ENCODE measurements at places on chromosomes 7 and 10.
A peak's percentile ranks its signal among the peaks of the same experiment; 100 is the strongest.

DNA sequence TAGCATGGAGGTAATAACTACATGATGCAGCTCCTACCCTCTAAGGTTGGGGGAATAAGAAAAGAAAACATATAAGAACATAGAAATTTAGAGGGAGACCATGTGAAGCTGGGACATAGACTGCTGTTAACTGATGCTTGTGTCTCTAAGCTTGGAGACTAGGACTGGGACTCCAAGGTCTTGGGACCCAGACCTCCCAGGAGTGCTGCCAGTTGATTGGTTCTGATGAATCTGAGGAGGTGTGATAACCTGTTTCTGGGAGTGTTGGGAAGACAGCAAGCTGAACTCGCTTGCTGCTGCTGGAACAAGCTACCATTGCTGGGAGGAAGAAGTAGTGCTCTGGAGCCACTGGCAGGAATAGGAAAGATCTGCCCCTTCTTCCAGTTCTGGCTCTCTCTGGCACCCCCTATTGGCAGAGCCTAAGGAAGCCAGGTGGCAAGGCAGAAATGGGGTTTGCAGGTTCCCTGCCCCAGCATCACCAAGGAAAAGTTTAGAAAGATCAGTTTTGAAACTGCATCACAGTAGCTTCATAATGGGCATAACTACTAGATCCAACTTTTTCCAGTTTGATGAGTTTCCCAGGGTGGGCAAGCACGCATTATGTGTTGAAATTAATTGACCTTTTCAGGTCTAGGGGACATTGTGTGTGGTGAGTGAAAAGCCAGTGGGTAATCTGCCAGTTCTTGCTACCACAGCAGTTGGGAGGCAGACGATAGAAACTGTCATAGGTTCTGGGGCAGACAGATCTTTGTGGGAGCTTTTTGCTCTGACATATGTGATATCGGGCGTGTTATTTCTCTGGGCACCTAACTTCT, 140.7 kb downstream of the SND1 start:
- DNase-seq = no peak

GRCh38 chr7:16891338-16891737, 9.6 kb upstream of the AGR3 start:
- peak; percentile 55 for DNase-seq

GRCh38 chr7:154568346-154568745, 434.6 kb downstream of the PAXIP1 start:
- DNase-seq = no peak

- DNase-seq = no peak
Measured at GRCh38 chr7:16734148-16734726, 19.3 kb upstream of the TSPAN13 start.

GRCh38 chr7:141157138-141157765, 83.4 kb downstream of the TMEM178B start:
- no peak for DNase-seq

DNA sequence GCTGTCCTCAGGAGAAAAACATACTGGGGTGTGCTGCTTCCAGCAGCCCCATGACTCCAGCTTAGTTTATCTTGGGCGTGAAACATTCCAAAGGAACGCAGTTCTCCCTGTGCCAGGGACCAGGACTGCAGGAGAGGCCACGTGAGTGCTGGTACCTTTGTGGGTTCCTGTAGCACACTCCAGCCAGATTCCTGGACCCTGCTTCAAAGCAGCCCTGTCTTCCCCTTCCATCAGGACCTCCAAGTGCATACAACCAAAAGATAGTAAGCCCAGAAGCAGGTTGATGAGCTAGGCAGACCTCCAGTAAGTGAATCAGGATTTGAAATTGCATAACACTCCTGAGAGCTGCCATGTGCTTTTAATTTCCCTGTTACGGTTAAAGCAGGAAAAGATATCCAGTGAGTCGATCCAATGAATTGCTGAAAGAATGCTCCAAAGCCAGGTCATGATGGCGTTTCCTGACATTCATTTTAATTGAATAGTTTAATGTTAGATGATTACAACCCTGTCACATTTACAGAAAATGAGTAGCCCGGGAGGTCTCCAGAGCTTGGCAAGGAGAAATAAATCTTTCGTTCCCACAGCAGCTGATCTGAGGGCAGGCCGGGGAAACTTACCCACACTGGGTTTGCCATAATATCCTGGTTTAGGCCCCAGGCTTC, 38.9 kb upstream of the CPXM2 start:
- DNase-seq = no peak

DNA sequence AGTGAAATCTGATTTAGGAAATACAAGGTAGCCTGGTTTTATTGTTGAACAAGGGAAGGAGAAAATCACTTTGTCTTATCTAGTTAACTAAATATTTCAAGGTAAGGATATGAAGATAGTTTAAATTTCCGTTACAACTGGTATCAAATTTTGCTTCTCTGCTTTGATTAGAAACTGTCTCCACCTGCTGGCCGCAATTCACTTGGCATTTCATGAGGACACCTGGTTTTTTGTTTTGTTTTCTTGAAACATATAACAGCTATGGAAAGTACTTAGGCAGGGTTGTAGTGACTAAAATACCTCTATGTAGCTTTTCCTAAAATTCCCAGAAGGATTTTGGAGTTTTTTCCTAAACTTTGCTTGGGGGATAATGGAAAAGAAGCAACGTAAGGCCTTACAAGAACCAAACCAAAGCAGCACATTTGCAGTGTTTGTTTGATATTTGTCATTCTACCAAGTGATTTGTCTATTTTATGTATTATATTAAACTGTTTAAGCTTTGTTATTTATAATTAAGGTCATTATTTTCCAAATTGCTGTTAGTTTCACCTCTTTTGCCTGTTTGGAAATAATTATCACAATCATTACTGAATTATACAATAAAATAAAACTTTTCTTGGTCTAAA, 73.6 kb downstream of the AHCYL2 start:
- DNase-seq = peak; percentile 32

DNA sequence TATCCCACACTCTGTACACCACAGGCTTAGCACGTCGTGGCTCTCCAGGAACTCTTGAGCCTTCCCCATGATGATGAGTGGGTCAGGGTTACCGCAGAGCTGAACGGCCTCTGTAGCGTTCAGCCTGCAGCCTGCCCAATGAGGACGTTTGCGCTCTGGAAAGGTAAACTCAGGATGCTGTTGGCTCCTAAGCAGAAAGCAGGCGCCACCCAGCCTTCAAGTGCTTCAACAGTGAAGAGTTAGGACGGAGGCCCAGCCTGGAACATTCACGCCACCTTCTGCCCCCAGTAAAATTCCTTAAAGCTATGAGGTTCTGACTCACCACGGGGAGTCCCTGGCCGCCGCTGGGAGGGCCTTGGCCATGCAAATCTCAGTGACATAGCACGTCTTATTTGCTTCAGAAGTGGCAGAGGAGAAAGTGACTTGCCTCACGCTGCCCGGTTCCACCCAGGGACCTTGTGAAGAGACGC, 161.5 kb upstream of the SH2B2 start:
- no peak for DNase-seq

DNA sequence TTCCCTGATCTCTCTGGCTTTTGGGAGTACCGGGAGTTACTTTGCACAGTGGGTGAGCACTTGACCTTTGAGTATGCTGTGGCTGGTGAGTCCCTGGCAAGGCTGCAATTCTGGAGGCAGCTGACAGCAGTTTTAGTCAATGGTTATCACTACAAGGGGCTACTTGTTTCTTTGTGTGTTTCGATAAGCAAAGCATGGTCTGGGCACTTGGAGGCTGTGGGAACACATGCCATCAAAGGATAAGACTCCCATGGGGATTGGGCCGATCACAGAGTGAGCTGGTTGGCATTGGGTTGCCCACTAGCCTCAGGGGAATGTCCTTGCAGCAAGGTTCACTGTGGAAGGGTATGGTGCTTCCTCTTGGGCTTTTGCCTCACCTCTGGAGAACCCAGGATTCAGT, 208.2 kb downstream of the SNX13 start:
- DNase-seq = no peak

DNA sequence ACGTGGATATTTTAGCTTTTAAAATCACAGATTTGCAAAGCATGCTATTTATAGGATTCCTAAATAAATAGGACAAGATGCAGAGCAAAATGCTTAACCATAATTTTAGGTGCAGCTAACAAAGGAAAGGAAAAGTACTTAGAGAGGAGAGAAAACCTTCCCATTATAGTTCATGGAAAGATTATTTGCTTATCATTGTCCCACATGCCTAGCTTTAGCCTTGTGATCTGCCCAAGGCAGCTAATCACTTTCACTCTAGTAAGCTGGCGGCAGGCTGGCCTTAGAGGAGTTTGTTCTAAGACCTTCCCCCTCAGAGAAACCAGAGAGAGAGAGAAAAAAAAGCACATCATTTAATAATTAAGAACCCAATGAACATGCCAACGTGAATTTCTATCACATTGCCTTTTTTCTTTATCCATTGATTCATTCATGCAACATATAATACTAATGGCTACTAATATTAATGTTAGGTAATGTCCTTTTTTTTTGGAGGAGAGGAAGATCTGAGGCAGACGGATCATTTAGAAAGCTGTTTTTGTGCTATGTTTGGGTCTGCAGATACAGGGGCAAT, 274.6 kb downstream of the ARL4A start:
- no peak for DNase-seq

DNA sequence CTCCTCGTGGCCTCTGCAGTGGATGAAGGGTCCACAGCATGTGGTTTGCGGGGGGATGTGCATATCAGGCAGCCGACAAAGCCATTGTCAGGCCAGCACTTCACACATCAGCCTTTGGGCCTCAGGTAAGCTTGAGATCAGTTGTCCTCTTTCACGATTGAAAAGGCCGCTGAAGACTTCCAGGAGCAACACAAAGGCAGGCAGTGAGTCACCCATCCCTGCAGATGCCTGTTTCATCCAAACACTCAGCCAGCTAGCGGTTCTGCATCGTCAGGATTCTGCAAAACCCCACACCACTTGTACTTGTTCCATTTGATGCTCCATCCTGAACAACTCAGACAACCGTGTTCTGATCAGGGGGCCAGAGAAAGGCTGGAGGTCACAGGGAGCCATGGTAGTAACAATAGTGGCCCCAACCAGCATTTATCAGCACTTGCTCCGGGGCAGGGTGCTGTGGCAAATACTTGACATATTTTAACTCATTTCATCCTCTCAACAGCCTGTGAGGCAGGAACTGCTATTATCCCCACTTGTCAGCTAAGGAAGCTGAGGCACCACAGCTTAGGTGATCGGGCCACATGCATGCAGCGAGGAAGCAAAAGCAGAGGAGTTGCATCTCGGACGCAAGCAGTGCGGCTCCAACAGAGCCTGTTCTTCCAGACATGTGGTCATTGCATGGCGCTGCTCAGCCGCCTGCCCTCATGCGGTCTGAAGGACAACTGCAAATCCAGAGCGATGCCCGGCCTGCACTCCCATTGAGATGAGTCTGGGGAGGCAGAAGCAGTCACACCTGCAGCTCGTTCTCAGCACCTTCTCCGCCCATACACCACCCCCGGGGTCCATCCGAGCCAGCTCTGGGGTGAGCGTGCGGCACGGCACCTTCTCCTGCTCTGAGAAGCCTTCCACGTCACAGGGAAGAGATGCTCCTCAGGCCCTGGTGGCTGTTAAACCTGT, 144.9 kb downstream of the PAXIP1 start:
- DNase-seq = no peak

DNA sequence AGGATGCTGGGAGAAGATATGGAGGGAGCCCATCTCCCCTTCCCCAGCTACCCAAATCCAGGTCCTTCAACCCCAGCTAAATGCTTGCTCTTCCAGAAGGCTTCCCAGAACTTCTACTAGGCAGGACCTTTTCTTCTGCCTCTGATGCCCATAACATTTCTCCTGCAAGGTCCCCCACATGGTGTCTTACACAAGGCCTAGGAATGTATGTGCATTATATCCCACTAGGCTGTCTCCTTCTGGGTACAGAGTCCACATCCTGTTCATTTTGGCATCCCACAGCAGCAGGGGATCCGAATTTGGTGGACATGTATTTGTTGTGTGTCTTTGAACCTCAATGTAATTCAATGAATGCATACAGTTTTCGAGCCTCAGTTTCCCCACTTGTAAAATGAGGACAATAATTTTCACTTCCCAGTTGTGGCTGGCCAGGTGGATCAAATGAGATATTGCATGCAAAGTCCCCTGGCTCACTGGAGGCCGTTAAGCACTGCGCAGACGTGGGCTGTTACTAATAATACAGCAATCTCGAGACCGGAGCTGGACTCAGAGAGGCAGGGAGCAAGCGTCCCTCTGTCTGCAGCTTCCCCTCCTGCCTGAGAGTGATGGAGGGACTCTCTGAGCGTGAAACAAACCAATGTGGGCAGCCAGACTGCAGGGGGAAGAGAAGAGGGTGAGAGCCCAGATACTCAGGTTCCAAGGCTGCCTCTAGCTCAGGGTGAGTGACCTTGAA, 18.6 kb upstream of the YWHAG start:
- no peak for DNase-seq

DNA sequence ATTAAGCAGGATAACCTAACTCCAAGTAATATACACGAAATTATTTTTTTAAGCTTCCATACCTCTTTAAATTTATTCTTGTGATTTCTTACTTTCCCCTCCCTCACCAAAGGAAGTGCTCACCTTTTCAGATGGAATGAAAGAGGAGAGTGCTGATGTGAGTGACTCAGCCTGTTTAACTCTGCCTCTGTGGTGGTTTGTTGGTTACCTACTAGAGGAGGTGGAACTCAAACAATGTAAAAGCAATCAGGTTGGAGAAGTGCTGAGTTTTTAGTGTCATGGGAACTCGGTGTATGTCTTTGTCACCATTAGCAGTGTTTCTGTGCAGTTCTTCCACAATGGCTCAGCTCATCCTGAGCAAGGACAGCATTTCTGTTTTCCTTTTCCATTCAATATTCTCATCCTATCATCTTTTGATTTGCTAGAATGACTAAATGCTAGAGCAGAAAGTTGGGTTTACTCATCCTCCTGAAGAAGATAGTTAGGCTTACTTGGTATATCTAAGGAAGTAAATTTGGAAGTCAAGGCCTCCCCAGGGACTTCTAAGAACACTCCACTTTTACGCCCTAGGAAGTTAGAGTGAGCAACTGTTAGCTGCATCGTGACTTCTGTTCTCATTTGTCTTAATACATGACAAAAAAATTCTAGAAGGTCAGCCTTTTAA, 6.0 kb downstream of the ADD3 start:
- DNase-seq = no peak

DNA sequence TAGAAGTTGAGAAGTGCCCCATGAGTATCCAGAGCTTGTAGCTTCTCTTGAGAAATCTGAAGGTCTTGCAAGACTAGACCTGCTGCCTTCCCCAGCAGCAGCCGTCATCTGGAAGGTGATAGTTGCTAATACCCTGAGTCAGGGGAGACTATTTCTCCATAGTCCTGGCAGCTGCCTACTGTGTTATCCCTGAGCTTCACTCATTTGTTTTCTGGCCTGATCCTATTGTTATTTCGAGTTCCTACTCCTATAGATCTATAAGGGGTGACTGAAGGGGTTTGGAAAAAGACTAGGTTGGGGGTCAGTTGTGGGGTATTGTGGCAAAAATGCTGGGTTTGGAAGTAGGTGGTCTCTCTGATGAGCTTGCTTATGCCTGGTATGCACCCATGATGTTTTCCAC, 297.8 kb downstream of the CNTNAP2 start:
- DNase-seq = no peak

- DNase-seq = no peak
Measured at GRCh38 chr10:29189256-29189655, 99.6 kb upstream of the LYZL1 start.
